ENCODE measurements at places on chromosomes 5 and 9. TPM values are rescaled to one million over a fixed set of nuclear protein-coding genes. Genes with fewer than 3 reads are reported as not detected.

GRCh38 chr5:143976055-143976454, 164.1 kb downstream of the HMHB1 start:
- no peak for DNase-seq

DNA sequence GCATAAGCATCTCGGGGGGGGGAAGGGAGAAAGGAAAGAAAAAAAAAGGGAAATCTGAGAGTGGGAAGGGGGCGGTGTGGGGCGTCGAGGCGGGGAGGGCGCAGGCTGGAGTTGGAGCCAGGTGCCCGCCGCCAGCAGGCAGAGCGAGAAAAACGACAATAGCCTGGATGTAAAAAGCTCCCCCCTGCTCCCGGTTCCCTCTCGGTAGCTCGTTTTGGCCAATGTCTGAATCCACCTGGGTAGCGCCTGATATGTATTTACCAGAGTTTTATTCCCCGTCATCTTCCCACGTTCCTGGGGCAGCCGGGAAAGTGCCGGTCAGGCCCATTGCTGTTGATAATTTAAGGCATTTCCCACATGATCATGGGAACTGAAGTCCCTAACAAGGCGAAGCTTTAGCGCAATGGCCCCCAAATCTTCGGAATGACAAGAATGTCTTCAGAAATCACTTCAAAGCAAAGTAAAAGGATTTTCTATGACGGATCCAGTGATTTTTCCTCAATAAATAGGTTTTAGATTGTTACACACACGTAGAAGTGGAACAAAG, 3.0 kb upstream of the OTP start:
- DNase-seq = no peak

- DNase-seq = no peak
Observed at GRCh38 chr5:93574491-93575305, 6.3 kb downstream of the NR2F1-AS1 start.

- no peak for DNase-seq
Observed at GRCh38 chr5:160537940-160538339, 116.3 kb downstream of the PTTG1 start.

GRCh38 chr5:97098922-97099321, 43.5 kb downstream of the LIX1 start:
- no peak for DNase-seq

DNA sequence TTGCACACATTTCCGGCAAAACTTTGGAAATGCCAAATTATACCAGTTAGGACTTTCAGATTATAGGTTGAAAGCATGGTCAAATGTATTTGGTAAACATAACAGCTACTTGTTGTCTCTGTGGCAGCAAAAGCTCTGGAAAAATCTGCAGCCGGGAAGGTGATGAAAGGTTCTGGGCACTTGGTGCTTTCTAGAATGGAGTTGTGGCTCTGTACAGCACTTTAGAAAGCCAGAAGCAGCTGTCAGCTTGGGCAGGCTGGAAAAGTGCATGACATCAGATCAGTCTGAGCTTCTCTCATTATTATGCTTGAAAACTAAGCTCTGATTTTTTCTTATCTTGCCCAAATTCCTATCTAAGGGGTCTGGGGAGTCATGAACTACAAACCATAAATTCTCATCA, 118.6 kb upstream of the MAST4 start:
- no peak for DNase-seq

DNA sequence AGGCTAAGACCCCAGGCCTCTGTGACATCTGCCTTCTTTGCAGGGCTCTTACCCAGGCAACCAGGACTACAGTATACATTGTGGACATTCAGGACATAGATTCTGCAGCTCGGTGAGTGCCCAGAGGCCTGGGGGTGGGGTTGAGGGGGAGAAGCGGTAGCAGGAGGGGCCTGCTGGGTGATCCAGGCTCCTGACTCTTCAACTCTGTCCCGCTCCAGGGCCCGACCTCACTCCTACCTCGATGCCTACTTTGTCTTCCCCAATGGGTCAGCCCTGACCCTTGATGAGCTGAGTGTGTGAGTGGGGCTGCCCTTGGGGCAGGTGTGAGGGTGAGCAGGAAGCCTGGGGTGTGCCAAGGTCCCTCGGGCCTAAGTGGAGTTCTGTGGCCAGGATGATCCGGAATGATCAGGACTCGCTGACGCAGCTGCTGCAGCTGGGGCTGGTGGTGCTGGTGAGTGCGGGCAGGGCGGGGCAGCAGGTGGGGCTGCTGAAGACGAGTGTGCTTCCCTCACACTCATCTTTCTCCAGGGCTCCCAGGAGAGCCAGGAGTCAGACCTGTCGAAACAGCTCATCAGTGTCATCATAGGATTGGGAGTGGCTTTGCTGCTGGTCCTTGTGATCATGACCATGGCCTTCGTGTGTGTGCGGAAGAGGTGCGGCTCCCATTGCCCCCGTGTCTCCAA, 19.8 kb downstream of the GPRIN1 start:
- DNase-seq = no peak

DNA sequence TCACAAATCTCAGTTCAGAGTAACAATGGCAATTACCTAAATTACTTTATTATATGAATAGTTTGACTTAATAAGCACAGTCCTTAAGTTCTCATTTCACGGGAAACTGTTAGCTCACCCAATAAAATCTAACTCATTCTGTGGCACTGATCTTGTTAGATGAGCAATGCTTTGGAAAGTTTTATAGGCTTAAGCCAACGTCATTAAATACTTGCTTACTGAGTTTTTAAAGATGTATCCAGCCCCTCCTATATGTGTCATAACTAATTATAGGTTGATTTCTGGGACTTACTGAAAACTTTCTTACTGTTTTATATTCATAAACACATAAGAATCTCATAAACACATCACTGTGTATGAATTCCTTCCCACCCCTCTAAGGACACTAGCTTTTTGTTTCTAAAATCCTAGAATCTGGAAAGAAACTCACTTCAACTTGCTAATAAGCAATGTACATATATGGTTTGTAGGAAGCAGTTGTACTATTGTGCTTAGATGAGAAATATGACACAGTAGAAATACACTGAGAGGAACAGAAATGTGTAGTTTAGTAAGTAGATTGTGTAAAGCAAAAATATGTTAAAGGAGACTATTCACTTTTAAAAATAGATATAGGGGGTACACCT, 14.1 kb upstream of the MARCOL start:
- peak; percentile 14 for DNase-seq

GRCh38 chr5:62385131-62385530, 18.6 kb downstream of the DIMT1 start:
- no peak for DNase-seq

DNA sequence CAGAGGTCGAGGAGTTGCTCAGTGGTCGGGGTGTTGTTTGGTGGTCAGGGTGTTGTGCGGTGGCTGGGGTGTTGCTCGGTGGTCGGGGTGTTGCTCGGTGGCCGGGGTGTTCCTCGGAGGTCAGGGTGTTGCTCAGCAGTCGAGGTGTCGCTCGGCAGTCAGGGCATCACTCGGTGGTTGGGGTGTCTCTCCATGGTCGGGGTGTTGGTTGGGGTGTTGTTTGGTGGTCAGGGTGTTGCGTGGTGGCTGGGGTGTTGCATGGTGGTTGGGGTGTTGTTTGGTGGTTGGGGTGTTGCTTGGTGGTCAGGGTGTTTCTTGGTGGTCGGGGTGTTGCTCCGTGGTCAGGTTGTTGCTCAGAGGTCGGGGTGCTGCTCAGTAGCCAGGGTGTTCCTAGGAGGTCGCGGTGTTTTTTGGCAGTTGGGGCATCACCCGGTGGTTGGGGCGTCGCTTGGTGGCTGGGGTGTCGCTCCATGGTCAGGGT, 11.0 kb upstream of the GPSM1 start:
- no peak for DNase-seq

GRCh38 chr9:132319421-132320110, 35.2 kb downstream of the SETX start:
- no peak for DNase-seq

- no peak for DNase-seq
Observed at GRCh38 chr5:166712447-166713185, 1578.8 kb upstream of the WWC1 start.

GRCh38 chr9:130868230-130868629, 28.4 kb downstream of the QRFP start:
- DNase-seq = no peak

- DNase-seq = no peak
Observed at GRCh38 chr9:109319626-109320241, 1.1 kb downstream of the EPB41L4B start.

GRCh38 chr5:173786286-173787187, 101.6 kb upstream of the CPEB4 start:
- DNase-seq = no peak

DNA sequence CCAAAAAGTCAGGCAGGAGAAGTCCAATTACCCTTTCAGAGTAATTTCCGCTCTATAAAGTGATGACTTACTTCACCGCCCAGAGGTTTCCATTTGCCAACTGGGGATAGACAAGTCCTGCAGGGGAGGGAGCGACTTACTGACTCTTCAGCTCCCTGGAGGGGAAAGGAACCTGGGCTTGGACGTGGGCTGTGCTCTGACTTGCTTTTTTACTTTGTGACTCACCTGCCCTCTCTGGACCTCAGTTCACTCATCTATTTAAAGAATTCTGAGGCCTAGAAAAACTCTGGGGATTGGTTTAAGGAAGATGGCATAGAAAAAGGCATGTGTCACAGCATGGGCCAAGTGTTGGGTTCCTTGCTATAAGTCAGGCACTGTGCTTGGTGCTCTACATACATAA, 180.4 kb upstream of the TRIM32 start:
- no peak for DNase-seq

Gene HRCT1
- polyA plus RNA-seq = 0.47 TPM

Gene LHX6
- not detected for polyA plus RNA-seq

Gene LCN1
- not detected for polyA plus RNA-seq

Gene TMED7
- polyA plus RNA-seq = 58.1 TPM

Gene UBE2QL1
- not detected for polyA plus RNA-seq

Gene IFNA13
- not detected for polyA plus RNA-seq

Gene UBLCP1
- 20.8 TPM for polyA plus RNA-seq
